GM12892 (cell line): ENCODE measurements at places on chromosomes 4 and X.

GRCh38 chr4:128841402-128841801 lies 31.9 kb downstream of the JADE1 start:
- no peak for DNase-seq

DNA sequence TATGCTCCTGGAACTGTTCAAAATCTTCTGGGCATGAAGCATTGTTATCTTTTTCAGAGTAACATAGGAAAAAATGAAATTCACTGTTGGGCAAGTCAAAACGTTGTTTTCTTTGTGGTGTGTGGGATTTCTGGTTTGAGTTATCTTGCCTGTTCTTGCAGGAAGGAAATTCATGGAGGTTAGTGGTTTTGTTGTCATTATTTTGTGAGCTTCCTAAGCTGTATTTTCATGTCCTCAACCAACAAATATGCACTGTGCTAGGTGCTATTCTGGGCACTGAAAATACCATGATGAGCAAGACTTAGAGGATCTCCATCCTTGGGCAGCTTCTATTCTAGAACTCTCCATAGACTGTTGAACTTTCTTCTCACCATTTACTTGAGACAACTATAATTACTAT lies 16.9 kb downstream of the SPINK2 start:
- no peak for DNase-seq

- DNase-seq: no peak
These were observed 38.9 kb downstream of the SAT1 start for GRCh38 chrX:23821847-23822246.

DNA sequence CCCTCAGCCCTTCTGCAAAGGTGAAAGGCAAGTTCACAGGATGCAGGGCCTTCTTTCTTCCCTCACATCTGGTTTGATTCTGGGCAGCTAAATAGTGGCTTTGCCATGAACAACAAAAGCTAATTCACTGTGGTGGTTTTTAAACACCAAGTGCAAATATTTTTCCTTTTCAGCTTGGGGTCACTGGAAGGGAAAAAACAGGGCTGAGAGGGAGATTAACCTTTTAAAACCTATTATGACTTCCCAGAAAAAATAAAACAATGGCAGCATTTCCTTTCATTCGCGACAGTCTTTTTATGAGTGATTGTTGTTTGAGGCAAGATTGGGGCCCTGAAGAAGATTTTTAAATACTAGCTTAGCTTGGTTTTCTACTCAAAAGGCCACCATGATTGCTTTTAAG lies 103.7 kb upstream of the SCML1 start:
- no peak for DNase-seq

DNA sequence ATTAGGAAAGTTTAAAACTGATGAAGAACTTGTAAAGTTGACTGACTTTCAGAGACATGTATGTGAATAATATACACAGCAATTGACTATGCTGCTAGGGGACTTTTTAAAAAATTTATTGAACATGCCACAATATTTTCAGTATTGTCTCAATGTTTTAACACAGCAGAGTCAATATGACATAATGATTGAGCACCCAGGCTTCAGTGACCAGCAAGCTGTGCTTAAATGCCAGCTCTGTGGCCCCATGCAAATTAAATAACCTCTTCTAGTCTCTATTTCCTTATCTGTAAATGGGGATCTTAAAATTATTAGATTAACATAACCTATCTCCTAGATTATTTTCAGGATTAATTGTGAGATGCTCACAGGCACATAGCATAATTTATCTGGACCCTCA lies 56.8 kb upstream of the TXK start:
- no peak for DNase-seq
